COLO829 (cell line): ENCODE measurements at places on chromosomes 5 and 9.

DNA sequence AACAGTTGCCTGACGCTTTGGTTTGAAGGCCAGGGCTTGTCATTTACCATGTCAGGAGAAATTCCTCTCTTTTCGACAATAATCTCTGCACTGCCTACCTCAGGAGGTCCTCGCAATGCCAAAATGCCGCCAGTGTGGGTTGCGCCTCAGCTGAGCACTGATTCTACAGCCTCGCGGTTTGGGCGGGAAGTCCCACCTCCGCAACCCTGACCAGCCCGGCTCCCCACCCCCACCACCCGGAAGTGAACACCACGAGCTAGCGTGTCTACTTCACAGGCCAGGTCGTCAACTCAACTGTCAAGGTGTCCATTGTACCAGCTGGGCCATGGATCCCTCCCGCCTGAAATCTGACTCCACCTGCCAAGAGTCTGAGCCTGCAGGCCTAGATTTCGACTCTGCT lies at the start of gene TPD52L3:
Gene TPD52L3 (plus strand): TSS at position 273 of the 400 bp plus-strand sequence. CDS start 221 bp downstream, outside the sequence.
- no peak for DNase-seq

DNA sequence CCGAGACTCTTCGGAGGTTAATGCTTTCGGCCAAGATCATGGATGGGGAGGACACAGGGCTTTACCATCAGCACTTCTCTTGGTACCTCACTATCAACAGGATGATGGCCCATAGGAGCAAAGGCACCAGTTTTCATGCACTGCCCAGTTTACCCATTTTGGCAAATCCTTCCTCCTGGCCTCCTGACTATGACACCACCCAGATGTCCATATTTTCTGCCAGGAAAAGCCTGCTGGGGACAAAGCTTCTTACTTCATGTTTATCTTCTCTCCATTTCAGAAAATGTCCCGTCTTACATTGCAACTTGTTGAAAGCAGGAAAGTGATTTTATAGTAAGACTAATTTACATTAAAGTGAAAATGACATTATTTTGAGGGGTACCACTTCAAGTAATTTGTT lies 61.4 kb upstream of the GAS1 start:
- no peak for DNase-seq

DNA sequence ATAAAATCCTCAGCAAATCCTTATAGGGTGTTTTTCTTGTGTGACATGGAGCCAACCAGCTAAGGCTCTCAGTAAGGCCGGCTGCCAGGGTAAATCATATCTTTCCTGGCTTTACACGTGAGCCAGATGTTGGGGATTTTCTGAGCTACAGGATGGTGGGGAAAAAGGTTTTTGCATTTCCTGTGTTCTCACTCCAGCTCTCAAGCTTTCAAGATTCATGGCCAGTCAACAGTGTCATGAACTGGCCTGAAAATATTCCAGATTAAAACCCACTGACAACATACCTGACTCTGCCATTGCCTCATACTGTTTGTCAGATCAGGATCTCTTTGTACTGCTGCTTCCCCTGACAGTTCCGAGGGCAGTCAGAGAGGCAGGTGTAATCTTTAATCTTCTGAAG lies 306.9 kb downstream of the GLIS3 start:
- DNase-seq: no peak

DNA sequence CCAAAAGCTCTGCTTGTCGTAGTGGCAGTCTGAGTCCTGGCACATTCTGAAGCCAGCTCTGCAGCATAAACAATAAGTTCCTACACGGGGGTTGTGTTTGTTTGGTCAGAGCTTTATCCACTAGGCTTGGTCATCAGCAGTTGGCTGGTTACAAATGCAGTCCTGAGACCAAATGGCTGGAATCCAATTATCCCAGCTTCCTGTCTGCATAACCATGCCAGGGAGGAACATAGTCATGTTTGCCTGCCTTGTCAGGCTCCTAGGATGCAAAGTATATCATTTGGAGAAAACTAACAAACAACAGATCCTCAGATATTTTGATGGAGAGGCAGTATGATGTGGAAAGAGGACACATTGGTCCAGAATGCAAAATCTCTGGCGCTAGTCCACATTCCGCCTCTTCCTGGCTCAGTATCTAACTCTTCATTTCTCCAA lies 85.8 kb downstream of the FBXO38 start:
- DNase-seq: no peak

DNA sequence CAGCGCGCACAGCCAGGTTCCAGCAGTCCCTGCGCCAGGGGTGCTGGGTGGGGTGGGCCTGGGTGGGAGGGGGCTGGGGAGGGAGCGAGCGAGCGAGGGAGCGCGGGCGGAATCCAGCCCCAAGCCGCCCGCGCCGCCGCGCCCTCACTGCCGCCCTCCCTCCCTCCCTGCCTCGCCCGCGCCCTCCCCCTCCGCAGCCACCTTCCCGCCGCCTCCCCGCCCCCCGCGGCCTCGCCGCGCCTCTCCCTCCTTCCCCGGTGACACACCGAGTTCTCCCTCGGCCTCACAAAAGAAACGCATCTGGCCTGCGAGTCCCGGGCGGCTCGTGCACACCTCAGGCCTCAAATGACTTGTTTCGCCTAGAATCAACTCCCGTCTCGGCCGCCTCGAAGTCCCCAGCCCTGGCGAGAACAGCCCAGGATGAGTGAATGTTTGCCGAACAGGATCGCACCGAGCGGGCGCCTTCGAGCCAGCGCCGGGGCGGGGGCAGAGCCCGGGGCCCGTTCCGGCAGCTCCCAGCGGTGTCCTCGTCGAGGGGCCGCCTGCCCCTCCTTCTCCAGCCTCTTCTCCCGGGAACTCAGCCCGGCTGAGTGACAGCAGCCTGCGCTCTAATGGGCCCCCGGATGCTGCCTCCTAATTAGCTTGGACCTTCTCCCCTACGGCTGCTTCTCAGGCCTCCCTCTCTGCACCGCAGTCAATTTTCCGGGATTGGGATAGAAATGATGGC lies 371 bp upstream of the PITX1 start:
- no peak for DNase-seq

DNA sequence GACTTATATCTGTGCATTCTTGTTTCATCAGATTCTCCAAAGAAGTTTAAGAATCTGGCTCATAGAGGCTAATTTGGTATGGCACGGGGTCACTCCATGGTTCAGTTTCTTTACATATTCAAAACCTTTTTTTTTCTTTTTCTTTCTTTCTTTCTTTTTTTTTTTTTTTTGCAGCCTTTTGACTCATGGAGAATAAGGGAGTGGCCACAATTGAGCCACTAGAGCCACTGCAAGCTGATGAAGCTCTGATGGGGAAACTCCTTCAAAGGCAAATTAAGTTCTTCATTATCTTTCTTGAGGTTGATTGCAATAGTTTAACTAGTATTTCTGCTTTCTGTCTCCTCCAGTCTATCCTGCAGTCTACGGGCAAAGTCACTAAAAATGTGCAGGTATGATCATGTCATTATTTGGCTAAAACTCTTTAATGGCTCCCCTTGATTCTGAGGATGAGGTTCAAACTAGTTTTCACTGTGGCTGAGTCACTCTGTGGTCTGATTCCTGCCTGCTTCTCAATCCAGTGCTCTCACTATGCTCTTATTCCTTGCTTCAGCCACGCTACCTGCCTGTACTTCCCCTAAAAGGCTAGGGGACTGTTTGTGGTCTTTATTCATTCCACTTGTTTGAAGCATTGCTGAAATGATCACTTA lies 93.5 kb upstream of the RIOK2 start:
- DNase-seq: no peak

DNA sequence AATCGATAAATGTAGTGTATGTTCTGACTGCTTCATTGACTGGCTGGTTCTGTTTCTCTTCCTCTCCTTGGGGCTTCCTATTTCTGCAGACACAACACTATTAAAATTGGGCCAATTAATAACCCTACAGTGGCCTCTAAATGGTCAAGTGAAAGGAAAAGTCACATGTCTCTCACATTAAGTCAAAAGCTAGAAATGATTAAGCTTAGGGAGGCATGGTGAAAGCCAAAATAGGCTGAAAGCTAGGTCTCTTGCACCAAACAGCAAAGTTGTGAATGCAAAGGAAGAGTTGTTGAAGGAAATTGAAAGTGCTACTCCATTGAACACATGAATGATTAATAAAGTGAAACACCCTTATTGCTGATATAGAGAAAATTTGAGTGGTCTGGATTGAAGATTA lies 58.2 kb downstream of the CCNH start:
- no peak for DNase-seq

GRCh38 chr9:89781838-89782540 lies 177.2 kb downstream of the GADD45G start:
- DNase-seq: no peak

DNA sequence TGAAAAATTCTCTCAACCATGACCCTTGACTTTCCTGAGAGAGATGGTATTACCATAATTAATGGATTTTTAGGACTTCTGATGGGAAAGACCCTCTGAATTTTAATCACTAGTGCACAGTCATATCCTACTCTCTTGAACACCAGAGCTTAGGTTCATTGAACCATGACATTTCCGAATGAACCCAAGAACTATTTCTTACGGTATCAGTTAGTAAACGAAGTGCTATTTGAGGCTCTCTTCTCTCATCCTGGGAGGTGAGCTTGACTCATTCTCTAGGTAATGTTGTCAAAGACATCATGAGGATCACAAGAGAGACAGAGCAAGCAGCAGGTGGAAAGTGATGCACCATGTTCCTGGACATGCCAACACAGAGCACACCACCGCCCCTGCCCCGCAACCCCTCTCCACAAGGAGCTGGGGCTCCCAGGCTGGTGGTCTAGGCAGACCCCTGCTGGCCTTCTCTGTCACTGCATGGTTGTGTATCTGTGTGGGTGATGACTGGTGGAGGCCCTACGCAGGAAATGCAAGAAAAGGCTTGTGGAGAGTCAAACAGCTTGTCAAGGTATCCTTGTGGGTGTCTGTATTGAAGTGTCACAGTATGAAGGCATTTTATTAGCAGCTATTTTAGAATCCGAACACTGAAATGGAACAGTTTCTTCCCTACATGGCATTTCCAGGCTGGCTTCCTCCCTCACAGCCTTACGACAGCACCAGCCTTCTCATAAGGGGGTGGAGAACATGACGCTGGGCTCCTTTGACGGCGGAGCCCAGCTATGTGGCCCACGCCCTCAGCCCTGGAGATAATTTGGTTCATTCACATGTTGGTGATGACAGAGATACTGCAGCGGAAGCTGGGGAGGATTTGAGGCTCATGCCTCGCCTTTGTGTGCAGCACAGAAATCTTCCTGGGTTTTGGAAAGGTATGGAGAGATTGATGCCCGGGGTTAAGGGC lies 297.6 kb downstream of the NTRK2 start:
- DNase-seq: no peak

DNA sequence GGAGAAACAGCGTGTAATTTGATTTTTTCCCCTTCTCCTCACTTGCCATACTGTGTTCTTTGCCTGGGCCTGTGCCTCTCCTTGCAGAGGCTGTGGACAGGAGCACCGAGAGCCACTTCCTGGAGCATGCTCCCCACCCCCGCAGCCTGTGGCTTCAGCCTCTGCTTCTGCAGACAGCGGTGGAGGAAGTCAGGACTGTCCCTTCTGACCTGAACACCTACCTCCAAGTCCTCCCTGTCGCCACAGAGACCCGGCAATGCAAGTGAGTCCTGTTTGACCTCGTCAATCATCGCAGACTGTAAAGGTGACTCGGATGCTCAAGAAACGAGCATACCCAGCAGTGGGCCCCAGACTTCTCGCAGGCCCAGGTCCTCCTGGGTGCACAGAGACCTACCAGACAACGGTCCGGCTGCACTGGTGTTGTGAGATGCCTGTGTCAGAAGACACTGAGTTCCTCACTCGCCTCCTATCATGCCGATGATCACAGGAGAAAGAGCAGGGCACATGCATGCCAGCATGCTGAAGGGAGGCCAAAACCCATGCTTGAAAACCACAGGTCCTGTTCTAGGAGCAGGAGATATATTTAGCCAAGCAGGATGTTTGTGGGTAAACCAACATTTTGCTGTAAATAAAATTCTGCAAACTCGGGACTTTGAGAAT lies 198.8 kb downstream of the AUH start:
- DNase-seq: no peak

GRCh38 chr5:180600554-180601041 lies 9.3 kb upstream of the SCGB3A1 start:
- no peak for DNase-seq

- no peak for DNase-seq
Observed at GRCh38 chr9:91972076-91972626, 22.1 kb upstream of the ROR2 start.

GRCh38 chr5:38455796-38456330 lies 100.6 kb downstream of the LIFR start:
- DNase-seq: no peak

DNA sequence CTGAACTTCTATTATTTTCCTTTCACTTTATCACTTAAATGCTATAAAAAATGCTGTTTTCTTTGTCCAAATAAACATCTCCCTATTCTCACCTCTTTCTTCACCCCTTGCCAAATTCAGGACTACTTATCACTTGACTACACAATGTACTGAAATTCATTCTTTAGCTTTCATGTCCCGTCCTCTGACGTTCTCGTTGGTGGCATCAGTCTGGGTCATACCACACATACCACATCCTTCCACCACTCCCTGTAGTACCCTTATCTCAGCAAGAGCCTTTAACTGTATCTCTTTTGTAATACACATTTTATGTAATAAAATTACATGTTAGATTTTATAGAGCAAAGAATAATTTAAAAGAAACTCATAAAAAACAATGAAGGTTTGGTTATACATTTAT lies 231.1 kb upstream of the PAPPA start:
- no peak for DNase-seq

GRCh38 chr9:90261698-90262097 lies 380.9 kb downstream of the DIRAS2 start:
- no peak for DNase-seq

DNA sequence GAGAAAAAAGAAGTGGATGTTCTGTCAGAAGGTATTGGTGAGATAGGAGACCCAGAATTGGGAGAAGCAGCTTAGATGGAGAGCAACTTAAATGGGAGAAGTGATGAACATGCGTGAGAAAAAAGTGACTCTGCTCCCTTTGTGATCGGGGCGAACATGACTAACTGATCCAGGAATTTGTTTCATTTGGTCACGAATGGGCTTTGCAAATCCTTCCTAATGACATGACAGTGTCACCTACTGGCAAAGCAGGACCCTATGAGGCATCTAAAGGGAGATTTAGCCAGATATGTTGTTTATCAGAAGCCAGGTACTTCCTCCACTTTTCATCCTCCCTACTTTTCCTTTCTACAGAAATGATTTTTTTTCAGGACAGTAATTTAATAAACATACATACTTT lies 787.4 kb upstream of the RGMB start:
- no peak for DNase-seq

- no peak for DNase-seq
Observed at GRCh38 chr5:80600943-80601693, 31.0 kb upstream of the ANKRD34B start.

DNA sequence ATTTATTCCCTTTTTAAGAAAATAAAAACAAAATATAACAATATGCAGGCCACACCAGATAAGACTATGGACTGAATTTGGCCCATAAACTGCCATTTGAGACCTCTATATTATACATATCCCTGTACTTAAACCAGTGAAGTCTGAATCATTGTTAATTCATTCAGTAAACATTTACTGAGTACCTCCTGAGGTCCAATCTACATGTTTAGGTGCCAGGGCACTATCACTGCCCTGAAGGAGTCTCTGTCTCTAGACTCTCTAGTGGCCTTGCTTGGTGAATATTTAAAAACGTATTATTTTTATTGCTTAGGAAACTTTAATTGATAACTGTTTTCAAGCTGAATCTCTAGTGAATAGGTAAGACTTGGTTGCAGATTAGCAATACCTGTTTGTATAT lies 74.7 kb upstream of the ELL2 start:
- no peak for DNase-seq
